Stomach (tissue), 19 donors: ENCODE measurements at places on chromosomes 3 and 15.

DNA sequence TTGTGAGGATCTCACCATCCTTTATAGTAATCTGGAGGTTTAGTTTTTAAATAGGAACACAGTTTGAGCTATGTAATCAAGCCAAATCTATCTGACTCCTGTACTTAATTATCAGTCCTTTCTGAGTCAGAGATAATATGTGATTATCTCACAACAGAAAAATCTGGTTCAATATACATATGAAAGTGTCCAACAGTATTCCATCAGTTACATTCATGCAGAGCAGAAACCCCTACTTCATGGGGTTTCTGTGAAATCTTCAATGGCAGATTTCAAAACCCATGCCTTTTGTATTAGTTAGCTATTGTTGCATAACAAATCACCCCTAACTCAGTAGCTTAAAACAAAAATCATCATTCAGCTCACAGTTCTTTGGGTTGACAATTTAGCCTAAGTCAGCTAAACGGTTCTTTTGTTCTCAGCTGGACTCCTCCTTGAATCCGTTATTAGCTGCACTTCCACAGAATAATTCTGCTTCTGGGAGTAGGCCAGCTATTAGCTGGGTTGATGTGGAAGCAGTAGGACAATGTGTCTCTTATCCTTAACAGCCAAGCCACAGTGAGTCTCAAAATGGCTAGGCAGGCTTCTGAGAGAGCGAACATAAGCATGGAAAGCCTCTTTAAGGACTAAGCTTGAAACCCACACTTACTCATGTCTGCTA is 42.9 kb upstream of the ARPP21 start:
- no peak overlapping the region for H3K4me3 ChIP-seq
- no peak overlapping the region for H3K27ac ChIP-seq
- H3K4me1 ChIP-seq, result no peaks in the 10 kb centered on the region
- no peak for DNase-seq

- no peaks in the 10 kb centered on the region for H3K4me1 ChIP-seq
- no peak overlapping the region for H3K27ac ChIP-seq
- no peaks in the 10 kb centered on the region for H3K36me3 ChIP-seq
- H3K27me3 ChIP-seq, result peaks cover 47% of the 10 kb centered on the region
Measured at GRCh38 chr3:43921056-43921648, 230.4 kb downstream of the ABHD5 start.

- H3K4me1 ChIP-seq, result peaks cover 21% of the 10 kb centered on the region
- no peak for DNase-seq
- H3K4me3 ChIP-seq, result no peak overlapping the region
- no peaks in the 10 kb centered on the region for H3K27me3 ChIP-seq
- no peaks in the 10 kb centered on the region for H3K36me3 ChIP-seq
Measured at GRCh38 chr3:169748670-169749069, 16.2 kb downstream of the TERC start.

DNA sequence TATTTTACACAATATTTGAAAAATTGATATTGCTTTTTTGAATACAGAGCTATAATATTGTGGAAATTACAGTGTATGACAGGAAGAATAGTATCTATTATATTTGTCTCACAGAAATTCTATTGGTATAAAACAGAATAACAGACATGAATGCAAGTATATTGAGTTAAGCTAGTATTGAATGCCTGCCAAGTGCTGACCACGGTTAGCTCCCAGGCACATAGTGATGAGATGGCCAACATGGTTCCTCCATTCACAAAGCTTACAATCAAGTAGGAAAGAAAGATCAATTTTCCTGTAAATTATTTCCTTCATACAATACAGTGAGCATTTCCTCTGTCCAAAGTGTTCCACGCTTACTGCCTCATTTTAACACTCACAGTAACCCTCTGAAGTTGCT is 67.6 kb downstream of the TP63 start:
- H3K27ac ChIP-seq, result no peak overlapping the region
- no peak overlapping the region for H3K4me3 ChIP-seq
- H3K27me3 ChIP-seq, result no peaks in the 10 kb centered on the region
- DNase-seq, result no peak
- no peaks in the 10 kb centered on the region for H3K36me3 ChIP-seq

DNA sequence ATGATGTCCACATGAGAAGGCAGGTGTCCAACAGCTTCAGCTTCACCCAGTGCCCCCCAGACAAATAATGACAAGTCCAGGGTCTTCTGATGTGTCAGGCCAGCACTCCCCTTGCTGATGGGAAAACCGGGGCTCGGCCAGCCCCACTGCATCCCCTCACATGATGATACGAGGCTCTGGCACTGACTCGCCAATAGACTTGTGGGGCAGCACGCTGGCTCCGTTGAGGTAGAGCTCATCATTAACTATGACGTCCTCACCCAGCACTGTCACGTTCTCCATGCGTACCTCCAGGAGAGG is 2.1 kb upstream of the AMIGO3 start:
- no peak overlapping the region for H3K4me3 ChIP-seq
- no peak overlapping the region for H3K27ac ChIP-seq
- peaks cover 35% of the 10 kb centered on the region for H3K36me3 ChIP-seq

- H3K36me3 ChIP-seq, result no peaks in the 10 kb centered on the region
- H3K4me3 ChIP-seq, result no peak overlapping the region
- H3K27ac ChIP-seq, result no peak overlapping the region
- peak; percentile 0 for DNase-seq
- no peaks in the 10 kb centered on the region for H3K27me3 ChIP-seq
Measured at GRCh38 chr15:99963976-99964375, 230.7 kb upstream of the LYSMD4 start.

- H3K27ac ChIP-seq, result peak overlapping the region; percentile 3
- DNase-seq, result no peak
- H3K4me1 ChIP-seq, result no peaks in the 10 kb centered on the region
- peaks cover 5% of the 10 kb centered on the region for H3K36me3 ChIP-seq
- H3K27me3 ChIP-seq, result no peaks in the 10 kb centered on the region
- H3K4me3 ChIP-seq, result no peak overlapping the region
Measured at GRCh38 chr15:58694641-58695398, 54.7 kb downstream of the ADAM10 start.

GRCh38 chr3:32862247-32862935 is 44.6 kb downstream of the TRIM71 start:
- H3K27ac ChIP-seq, result no peak overlapping the region
- H3K36me3 ChIP-seq, result no peaks in the 10 kb centered on the region
- no peak for DNase-seq
- H3K27me3 ChIP-seq, result no peaks in the 10 kb centered on the region

- DNase-seq, result no peak
- H3K4me1 ChIP-seq, result peaks cover 45% of the 10 kb centered on the region
- H3K4me3 ChIP-seq, result no peak overlapping the region
- H3K36me3 ChIP-seq, result no peaks in the 10 kb centered on the region
- H3K27me3 ChIP-seq, result no peaks in the 10 kb centered on the region
- H3K27ac ChIP-seq, result no peak overlapping the region
Measured at GRCh38 chr15:50676799-50677483, 9.7 kb downstream of the TRPM7 start.

DNA sequence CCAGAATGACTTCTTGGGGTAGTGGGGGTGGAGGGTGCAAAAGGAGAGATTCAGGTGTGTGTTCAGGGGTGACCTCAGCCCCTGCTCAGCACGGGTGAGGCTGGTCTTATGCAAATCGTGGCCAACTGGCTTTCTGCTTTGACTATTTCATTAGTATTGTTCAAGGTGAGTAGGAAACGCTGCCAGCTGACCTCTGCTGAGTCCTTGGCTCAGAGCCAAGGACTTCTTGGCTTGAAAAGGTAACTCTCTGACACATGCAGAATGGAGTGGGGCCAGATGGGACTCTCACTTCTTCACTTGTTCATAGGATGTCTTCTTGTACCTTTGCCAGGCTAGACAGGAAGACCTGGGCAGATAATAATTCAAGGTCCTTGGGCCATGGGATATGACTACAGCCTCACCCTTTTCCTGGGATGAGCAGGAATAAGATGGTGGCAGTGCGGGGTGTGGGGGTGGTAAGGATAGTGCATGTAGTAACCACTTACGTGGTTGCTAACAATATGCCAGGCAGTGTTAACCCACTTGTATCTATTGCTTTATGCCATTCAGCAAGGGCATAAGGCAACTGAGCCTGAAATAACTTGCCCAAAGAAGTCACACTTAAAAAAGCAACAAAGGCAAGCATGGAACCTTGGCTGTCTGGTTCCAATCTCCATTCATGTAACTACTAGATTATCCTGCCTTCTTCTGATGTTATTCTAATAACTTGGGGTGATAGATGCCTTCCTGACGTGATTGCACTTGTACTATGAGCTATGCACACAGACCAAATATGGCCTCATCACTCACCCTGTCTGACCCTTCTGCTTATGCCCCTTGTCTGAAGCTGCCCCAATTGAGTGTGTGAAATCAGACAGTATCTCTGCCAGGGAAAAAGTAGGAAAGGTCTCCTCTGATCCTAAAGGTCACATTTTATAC is 193.1 kb downstream of the NR1D2 start:
- H3K4me1 ChIP-seq, result peaks cover 14% of the 10 kb centered on the region
- H3K4me3 ChIP-seq, result no peak overlapping the region
- H3K27ac ChIP-seq, result peak overlapping the region; percentile 82

DNA sequence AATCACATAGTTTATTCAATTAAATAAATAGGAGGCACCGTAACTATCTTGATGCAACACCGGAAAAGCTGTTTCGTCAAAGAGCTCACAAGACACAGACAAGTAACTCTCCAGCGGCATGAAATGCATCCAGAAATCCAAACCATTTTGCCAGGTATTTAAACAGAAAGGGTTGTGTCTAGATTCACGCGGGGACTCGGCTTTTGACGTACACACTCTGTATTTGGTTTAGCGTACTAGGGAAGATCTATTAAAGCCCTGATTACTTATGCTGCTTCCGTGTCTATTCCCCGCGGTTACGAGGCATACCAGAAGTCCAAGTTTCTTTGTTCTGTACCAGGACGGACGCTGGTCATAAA is 718 bp downstream of the BNIP2 start:
- peaks cover 3% of the 10 kb centered on the region for H3K36me3 ChIP-seq
- H3K4me3 ChIP-seq, result peak overlapping the region; percentile 96
- no peaks in the 10 kb centered on the region for H3K27me3 ChIP-seq
- peak overlapping the region; percentile 98 for H3K27ac ChIP-seq

DNA sequence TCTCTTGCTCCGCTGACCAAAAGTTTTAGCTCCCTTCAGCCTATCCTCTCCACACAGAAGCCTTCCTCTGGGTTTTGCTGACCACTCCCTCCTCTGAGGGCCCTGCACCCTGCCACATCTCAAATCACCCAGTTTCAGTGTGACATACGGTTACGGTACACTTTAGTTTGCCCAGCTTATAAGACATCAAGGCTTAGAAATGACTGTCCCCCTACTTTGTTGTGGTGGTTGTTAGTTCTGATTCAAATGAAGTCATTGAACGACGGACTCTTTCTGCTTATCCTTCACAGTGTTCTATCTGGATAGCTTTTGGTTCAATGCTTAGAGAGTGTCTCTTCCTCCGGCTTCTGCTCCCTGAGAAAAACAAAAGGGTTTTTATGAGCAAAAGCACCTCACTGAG is 68.0 kb upstream of the NDUFB4 start:
- H3K4me3 ChIP-seq, result no peak overlapping the region
- H3K27me3 ChIP-seq, result no peaks in the 10 kb centered on the region
- no peak for DNase-seq
- no peak overlapping the region for H3K27ac ChIP-seq
- no peaks in the 10 kb centered on the region for H3K4me1 ChIP-seq

GRCh38 chr3:152557302-152557999 is 277.5 kb upstream of the P2RY1 start:
- H3K27me3 ChIP-seq, result no peaks in the 10 kb centered on the region
- DNase-seq, result no peak
- H3K27ac ChIP-seq, result peak overlapping the region; percentile 29
- no peak overlapping the region for H3K4me3 ChIP-seq
- no peaks in the 10 kb centered on the region for H3K4me1 ChIP-seq

DNA sequence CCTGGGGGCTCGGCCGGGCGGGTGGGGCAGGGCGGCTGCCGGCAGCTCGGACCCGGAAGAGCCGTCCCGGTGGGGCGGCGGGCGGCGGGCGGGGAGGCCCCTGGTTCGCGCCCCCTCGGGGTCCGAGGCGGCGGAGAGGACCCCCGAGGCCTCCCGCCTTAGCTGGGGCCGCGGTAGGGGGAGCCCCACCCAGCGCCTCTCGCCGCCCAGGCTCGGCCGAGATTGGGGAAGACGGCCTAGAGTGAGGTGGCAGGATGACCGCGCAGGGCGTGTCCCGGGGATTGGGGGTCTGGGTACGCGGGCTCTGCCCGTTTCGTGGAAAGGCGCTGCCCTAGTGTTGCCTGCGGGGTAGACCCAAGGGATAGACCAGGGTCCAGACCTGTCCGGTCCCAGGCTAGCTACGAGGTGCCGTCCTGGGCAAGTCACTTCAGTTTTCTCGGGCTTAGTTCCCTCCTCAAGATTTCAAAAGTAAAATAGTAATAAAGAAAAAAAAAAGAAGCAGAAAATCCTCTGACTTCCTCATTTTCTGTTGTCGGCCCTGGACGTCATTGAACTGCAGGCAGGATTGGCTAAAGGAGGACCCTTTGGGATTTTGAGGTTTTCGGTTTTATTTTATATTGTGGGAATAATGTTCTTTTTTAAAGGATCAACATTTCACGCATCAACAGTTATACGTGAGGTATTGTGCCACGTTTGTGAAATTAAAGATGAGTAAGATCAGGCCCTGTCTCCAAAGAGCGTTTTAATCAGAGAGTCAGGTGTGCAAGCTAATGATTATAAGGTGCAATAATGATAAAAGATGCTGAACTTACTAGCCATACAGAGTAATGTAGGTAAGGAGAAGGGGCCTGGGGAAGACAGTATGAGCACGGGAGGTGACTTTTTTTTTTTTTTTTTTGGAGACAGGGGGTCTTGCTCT is 679 bp downstream of the IQGAP1 start:
- H3K27ac ChIP-seq, result peak overlapping the region; percentile 100
- no peaks in the 10 kb centered on the region for H3K27me3 ChIP-seq
- DNase-seq, result peak; percentile 87
- peak overlapping the region; percentile 99 for H3K4me3 ChIP-seq
- H3K4me1 ChIP-seq, result peaks cover 52% of the 10 kb centered on the region
- H3K36me3 ChIP-seq, result peaks cover 12% of the 10 kb centered on the region

- no peak for DNase-seq
- H3K4me1 ChIP-seq, result no peaks in the 10 kb centered on the region
- no peaks in the 10 kb centered on the region for H3K27me3 ChIP-seq
- H3K4me3 ChIP-seq, result no peak overlapping the region
Measured at GRCh38 chr3:106228271-106228670, 359.5 kb upstream of the CBLB start.

- H3K4me3 ChIP-seq, result no peak overlapping the region
- H3K27ac ChIP-seq, result no peak overlapping the region
- no peaks in the 10 kb centered on the region for H3K36me3 ChIP-seq
- peaks cover 4% of the 10 kb centered on the region for H3K4me1 ChIP-seq
Measured at GRCh38 chr3:134299888-134300206, 49.2 kb upstream of the RYK start.

DNA sequence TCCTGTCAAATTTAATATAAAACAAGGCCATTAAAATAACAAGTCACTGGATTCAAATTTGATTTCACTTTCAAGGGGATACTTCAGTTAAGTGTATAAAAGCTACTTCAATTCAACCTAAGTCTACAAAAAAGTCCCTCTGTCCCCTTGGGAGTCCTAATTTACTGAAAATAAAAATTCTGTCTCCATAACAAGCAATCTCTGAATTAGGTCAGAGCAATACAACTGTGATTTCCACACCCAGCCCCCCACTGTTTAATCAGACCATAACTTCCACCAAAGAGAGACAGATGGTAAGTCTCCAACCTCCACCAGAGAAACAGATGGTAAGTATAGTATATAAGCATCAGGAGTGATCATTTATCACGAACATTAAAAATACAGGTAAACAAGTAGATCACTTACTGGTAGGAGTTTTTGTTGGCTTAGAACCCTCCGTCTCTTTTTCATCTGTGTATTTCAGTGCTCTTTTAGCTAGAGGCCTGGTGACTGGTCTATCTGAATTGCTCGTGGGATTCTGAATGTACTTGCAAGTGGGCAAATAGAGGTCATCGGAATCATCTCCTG is 12.1 kb downstream of the SGO1 start:
- H3K4me1 ChIP-seq, result no peaks in the 10 kb centered on the region
- H3K4me3 ChIP-seq, result no peak overlapping the region
- no peaks in the 10 kb centered on the region for H3K36me3 ChIP-seq
- H3K27me3 ChIP-seq, result no peaks in the 10 kb centered on the region
- no peak overlapping the region for H3K27ac ChIP-seq
